Anterior cingulate cortex (tissue), 58 donors: ENCODE measurements at places on chromosomes 2 and 18.

DNA sequence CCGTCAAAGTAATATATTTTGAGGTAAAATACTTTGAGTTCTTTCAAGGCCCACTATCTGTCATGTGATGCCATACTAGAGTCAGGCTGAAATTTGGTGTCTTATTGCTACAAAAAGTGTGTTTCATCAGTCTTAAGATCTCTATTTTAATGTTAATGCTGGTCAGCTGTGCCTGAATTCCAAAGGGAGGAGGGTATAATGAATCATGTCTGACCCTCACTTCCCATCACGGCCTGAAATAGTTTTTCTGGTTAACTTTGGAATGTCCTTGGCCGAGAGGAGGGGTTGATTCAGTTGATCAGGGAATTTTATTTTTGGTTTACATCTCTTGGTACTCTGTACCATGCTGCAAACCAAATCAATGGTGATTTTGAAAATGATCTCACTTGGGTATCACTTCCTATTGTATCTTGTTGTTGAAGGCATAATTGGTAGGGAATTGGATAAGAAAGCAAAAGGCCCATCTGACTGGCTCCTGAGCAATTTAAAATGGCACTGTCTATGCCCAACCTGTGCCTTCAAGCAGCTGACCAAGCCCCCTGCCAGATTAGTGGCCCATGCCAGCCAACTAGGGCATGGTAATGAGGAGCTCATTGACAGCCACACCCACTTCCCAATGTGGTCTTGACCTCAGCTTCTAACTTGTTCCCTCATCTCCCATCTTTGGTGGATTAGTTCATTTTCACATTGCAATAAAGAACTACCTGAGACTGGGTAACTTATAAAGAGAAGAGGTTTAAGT, 6.1 kb upstream of the SLC35F5 start:
- no peak for DNase-seq

DNA sequence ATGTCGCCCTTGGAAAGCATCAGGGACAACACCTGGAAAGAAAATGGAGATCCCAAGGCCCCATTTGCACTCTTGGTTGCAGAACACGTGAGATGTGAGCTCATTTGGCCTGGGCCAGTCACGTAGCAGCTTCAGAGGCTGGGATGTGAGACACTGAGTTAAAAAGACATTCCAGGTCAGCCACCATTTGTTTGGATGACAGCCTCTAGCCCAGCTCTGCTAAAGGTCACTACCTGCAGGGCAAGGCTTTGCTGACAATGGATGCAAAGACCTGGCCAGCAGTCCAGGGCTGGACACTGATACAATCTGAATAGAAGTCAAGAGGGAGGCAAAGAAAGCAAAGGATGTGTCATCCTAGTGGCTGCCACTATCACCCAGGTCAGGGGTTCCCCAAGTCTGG, 83.9 kb upstream of the LRPPRC start:
- DNase-seq = no peak

- no peak for DNase-seq
Observed at GRCh38 chr18:3238742-3239141, 8.9 kb upstream of the MYL12A start.

- no peak for DNase-seq
Observed at GRCh38 chr2:178108176-178108575, 4.1 kb upstream of the RBM45 start.

GRCh38 chr2:200308546-200309295, 2.2 kb downstream of the SPATS2L start:
- DNase-seq = no peak

DNA sequence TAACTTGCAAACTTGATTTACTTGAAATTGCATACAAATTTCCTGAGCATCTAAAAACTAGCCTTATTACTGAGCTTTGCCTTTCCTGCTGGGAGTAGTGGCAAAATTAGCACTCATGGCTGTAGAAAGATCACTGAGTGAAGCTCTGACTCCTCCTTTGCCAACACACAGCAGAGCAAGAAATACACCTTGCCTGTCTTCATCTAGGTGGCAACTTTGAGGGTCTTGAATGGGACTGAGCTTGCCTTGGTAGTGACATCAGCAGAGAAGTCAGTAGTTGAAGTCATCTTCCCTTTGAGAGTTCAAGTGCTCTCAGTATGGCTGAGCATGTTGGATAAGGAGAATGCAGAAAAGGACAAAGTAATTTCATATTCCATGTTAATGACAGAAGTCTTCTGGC, 5.9 kb downstream of the RRM2 start:
- DNase-seq = no peak

DNA sequence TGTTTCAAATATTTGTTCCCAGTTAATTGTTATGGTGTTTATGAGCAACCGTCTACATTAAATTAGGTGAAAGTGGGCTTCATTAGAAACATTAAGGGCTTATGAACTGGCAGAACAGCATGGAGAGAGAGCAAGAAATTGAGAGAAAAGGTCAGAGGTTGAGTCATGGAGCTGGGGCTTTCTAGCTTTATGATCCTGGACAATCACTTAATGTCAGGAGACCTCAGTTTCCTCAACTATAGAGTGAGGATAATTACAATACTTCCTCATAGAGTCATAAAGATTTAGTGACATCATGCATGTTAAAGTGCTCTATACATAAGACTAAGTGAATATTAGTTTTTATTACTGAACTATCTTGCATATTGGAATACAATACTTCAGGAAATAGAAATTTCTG, 83.9 kb downstream of the PLCL1 start:
- DNase-seq = no peak

DNA sequence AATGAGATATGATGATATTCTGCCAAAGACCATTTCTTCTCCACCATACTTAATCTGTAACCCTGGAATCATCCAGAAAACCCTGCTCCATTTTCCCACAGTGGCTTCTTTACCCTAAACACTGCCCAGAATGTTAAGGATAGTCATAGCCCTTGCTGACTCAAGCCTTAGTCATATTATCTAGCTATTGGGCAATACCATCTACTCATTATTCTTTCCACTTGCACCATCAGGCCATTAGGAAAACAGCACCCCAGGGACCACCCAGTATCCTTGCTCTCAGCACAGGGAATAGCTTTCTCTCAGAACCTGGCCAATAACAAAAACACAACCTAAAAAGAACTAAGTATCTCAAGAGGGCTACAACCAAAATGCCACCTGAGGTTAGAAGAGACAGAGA, 445.7 kb upstream of the SLC14A2 start:
- DNase-seq = no peak

DNA sequence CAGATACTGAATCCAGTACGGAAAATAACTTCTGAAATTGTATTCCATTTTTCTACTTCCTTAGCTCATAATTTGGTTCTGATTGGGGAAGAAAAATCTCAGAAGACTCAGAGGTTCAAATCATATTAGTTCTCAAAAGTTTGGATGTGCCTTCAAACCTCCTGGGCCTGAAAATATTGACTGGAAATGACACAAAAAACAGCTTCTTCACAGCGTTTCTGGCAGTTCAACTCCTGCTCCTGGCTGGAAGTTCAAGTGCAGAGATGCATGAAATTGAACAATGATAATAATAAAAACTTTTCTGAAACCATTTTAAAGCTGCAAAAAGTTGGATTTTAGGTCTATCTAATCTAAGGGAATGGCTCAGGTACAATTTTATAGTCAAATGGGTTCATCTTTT, 1459.9 kb upstream of the CELF4 start:
- DNase-seq = no peak

- no peak for DNase-seq
Observed at GRCh38 chr2:42839809-42840501, 47.6 kb upstream of the HAAO start.

DNA sequence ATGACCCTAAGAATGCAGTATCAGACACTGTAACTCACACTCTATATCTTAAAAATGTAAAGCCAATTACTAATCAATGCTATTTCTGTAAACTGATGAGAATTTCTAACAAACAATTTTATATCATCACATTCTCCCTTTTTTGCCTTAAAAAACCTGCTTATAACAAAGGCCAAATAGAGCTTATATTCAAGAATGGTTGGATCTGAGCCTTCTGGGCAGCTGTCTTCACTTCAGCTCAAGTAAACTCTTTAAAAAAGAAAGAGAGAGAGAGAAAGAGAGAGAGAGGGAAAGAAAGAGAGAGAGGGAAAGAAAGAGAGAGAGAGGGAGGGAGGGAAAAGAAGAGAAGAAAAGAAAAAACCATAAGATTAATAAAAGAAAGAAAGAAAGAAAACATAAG, 231.8 kb downstream of the KCNE4 start:
- no peak for DNase-seq
